Transverse colon (tissue), 4 donors: ENCODE measurements at places on chromosomes 2 and 18. TPM values are rescaled to one million over a fixed set of nuclear protein-coding genes. Genes with fewer than 3 reads are reported as not detected.

The DHRS9 gene
- total RNA-seq: 257 TPM

The IL36A gene
- not detected for total RNA-seq

The INHBB gene
- 1.1 TPM for total RNA-seq

DNA sequence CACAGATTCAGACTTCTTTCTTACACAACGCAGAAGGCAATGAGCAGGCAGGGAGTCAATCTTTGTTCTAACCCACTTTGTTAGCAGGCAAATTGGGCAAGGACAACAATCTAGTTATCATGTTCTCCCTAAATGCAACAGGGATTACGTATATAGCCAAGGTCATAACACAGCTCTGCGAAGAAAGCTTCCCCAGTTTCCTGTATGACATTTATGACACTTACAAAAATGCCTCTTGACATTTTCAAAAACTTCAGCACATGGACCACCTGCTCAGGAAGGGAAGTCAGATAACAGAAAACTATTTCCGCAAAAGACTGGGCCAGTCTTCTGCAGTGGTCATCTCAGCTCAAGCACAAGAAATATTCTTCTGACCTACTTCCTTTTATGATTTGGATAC lies 106.1 kb downstream of the IRS1 start:
- DNase-seq: no peak

DNA sequence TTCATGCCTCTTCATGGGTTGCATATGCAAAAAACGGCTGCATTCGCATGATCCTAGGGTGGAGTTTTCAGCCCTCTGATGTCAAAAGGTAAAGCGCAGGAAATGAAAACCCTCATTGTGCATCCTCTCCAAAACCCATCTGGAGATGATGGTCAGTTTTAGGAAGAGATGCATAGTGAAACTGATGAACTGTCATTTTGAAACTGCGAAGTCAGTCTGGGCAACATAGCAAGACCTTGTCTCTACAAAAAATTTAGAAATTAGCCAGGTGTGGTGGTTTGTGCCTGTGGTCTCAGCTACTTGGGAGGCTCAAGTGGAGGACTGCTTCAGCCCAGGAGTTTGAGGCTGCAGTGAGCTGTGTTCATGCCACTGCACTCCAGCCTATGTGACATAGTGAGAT lies 2.5 kb upstream of the TTLL4 start:
- no peak for DNase-seq

- DNase-seq: no peak
These were observed 143.3 kb downstream of the HDAC4 start for GRCh38 chr2:239257511-239257937.

GRCh38 chr2:201924453-201924852 lies 109.2 kb upstream of the FZD7 start:
- no peak for DNase-seq
